ENCODE measurements at places on chromosomes 7 and 10.

- peak; percentile 63 for DNase-seq
These were observed 138.1 kb downstream of the RELN start for GRCh38 chr7:103851357-103851756.

DNA sequence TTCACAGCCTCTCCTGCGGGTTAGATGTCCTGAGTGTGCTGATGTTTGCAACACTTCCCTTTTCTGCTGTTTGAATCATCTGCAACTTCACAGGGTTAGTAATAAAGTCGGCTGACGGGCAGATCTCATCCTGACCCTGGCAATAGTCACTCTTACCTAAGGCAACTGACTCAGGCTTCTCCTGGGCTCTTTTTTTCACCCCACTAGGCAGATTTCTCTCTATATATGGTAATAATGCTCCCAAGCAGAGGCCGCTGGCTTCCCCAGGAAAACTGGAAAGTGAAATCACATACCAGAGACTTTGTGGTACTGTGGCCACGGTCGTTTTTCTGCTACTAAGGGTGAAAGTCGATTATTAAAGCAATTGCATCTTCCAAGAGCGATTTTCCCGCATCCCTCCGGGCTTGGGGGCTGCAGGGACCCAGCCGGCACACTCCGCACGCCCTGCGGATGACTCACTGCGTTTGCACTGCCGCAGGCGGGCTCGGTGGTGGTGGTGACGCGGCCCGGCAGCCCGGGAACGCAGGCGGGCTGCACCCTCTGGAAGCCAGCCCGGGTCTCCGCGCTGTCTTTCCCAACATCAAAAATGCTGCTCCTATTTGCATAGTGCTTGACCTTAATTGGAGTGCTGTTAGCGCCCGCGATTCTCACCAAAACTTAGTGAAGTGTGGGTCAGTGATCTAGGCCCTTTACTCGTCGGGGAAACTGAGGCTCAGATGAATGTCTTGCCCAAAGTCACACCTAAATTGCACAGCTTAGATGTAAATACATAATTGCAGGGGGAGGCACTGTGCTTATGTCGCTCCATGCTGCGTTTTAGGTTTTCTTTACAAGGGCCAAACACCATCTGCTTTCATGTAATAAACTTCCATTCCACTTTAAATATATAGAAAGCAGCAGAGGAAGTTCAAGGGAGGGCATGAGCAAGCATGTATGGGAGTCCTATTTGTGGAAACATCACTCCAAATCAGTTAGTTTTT, 47.6 kb upstream of the ITGB1 start:
- peak; percentile 71 for DNase-seq

GRCh38 chr10:2438248-2438939, 629.0 kb upstream of the PFKP start:
- no peak for DNase-seq

DNA sequence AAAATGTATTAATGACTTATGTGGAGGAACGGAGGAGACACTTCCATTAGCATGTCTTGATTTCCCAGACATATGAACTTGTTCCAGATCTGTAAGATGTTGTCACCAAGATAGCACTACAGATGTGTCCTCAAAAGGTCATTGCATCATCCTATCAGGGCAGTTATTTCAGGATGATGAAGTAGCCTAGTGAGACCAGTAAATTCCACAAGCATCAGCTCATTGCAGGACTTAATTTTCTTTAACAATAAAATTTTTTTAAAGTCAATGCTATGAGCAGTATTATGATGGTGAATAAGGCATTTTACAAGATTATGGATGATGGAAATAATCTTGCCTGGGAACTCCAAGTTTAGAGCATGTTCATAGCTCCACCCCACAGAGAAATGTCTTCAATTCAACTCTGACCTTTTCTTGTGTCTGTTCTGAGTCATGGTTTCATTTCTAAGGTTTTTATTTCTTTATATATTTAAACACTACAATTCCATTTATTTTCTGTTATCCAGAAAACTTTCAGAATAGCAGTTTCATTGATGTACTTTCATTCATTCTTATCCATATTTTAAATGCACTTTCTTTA, 1203.3 kb upstream of the CELF2 start:
- DNase-seq: no peak

GRCh38 chr10:113563306-113564088, 10.6 kb downstream of the HABP2 start:
- DNase-seq: peak; percentile 91

DNA sequence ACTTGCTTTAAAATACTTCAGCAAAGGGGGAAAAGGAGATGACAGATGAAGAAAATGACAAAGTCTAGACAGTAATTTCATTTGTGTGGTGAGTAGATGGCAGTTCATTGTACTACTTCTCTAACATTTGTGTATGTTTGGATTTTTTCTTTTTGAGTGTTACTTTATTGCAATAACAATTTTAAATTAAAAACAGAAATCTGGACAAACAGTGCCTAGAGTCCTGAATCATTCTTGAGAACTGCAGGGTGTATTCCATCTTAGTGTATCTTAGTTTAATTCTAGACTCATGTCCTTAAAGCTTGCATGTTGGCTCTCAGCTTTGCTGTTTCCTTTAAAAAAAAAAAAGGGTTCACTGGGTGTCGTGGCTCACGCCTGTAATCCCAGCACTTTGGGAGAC, 31.1 kb downstream of the HOXA1 start:
- DNase-seq: no peak

DNA sequence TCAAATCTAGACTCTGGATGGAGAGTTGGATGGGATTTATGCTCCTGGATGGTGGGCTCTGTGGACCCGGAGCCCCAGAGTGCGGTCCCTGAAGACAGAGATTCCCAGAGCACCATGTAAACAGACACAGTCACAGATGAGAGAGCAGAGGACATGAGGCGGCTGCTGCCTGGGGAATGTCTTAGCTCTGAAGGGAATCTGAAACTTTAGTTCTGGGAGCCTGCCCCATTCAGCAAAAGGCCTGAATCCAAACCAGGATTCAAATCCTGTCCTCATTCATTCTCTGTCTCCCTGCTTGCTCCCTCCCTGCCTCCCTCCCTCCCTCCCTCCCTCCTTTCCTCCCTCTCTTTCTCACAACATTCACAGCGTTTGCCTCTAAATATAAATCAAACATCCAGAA, 49.5 kb upstream of the CALD1 start:
- DNase-seq: no peak

DNA sequence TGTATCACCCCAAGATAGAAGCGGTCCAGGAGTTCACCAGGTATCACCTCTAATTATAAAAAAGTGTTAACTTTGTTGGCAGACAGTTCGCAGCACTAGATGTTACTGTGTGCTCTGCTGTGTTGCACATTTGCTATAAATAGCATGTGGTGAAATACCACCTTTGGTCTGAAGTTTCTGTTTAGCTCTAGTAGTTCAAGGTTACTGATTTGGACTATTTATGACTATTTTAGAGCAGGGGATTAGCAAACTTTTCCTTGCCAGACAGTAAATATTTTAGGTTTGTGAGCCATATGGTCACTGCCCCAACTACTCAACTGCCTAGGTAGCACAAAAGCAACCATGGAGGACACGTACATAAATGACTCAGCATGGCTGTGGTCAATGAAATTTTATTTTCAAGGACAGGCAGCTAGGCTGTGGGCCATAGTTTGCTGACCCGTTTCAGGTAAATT, 16.5 kb downstream of the DENND10 start:
- no peak for DNase-seq

DNA sequence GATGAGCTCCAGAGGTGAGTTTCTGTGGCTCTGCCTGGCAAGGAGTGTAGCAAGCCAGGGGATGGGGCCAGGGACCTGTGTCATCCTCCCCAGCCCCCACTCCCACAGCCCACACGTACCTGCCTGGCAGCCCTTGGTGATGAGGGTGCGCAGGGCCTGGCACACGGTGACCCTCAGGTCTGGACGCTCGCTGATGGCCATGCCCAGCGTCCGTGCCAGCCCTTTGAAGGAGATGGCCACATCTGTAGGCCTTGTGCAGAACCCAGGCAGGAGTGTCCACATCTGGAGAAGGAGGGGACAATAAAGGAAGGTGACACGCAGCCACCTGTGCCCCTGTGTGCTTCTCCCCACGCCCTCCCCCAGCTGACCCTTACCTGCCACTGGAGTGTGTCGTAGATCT, 27.7 kb downstream of the RRP12 start:
- no peak for DNase-seq

DNA sequence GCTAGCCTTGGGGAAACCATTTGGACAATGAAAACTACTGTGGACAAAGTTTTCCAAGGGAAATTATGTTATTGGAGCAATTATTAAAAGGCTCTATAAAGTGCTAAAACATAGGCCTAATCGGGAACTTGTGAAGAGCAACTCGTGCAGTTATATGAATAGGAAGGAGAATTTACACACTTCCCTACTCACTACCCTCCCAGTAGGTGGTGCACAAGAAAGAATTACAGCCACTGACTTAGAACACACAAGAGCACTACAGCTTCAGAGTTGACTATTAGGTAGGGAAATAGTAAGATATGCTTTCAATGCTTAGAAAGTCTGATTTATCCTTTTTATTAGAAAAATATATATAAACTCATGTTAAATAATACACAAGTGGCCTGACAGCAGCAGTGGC, 47.2 kb downstream of the GSAP start:
- DNase-seq: no peak

DNA sequence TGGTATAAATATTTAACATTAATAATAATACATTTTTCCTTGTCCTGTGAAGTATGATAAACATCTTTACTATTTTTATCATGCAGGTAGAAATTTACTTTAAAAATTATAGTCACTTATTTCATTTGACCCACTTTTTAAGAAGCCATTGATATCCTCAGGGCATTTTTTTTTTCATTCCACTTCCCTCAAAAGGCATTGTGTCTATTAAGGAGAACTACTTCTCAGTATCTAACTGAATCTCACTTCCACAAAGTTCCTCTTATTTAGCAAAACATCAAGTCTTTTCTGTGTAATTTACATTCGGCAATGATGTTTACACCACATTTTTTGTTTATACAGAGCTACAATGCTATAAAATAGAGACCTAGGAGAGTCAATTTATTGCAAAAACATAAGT, 388.2 kb upstream of the AKR1E2 start:
- no peak for DNase-seq

DNA sequence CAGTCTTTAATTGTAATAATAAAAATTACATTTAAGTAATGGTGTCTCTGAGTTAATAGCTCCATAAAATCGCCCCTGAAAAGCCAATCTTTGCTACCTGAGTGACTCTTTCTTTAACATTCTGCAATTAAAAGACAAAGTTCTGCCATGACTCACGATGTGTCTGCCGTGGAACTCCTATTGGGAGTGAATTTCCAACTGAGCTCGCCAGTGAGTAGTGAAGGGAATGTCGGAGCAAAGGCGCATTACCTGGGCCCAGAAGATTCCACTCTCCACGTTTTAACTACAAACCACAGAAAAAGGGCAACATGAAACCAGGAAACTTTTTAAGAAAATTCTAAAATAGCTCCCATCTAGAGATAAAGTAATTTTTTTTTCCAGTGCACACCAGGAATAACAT, 36.9 kb upstream of the RNF32 start:
- no peak for DNase-seq

- peak; percentile 69 for DNase-seq
These were observed 351.1 kb upstream of the ETV1 start for GRCh38 chr7:14340393-14341074.

GRCh38 chr10:73979809-73980433, 18.0 kb upstream of the VCL start:
- no peak for DNase-seq

- no peak for DNase-seq
These were observed 107.4 kb downstream of the MKX start for GRCh38 chr10:27638071-27638750.

DNA sequence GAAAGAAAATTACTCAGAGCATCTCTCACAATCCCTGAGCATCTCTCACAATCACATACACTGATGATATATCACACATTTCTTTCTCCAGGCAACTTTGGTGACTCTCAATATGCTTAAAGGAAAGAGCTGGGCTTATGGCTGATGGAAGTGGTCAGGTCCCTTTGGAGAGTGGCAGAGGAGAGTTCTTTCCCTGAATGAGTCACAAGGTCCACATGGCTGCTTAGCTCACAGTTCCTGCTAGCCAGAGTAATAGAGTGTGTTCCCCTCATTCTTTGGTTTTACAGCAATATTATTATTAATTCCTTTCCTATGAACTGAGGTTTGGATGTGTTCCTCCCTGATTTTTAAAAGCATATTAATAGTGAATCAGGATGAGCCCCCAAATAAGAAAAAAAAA, 287.4 kb downstream of the C7orf25 start:
- DNase-seq: no peak

DNA sequence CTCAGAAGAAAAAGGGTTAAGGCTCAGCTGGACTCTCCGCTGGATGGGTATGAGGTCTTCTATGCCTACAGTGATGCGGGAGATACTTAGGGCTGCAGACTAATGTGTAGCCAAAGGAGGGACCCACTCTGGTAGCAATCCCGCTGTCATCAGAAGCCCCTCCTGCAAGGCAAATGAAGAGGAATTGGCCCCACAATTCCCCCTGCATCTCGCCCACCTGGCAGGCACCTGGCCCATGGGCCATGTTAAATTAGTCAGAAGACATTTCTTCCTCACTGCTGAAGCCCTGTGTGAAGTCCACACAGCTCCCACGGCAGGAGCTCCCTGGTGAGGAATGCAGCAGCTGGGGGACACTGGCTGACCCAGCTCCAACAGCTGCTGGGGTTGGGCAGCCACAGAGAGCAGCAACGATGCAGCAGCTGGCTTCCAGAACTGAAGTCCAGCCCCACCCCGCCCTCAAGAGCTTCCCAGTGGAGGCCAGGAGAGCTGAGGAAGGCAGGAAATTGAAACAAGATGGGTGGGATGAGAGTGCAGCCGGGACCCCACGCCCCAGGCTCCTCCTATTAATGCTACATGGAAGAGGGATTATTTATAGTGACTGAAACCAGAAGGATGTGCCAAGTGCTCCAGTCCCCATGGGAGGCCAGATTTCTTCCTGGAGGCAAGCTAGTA, 5.5 kb downstream of the VSTM4 start:
- no peak for DNase-seq

GRCh38 chr10:101060036-101060950, 1.5 kb upstream of the KAZALD1 start:
- DNase-seq: peak; percentile 95

DNA sequence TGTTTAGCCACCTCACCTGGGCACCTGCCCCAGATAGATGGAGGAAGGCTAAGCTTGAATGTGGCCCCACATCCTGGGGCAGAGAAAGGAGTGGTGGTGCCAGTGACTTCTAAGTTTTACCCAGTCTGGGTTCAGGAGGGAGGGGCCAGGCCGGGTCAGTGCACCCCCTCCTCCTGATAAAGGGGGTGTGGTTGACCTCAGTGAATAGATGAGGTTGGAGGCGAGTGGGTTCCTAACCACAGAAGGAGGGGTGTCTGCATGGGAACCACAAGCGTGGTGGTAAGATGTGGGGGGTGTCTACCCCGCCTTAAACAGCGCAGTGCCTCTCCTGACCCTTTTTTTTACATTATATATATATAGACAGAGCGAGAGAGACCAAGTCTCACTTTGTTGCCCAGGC, 105.3 kb upstream of the KCTD7 start:
- no peak for DNase-seq

Data from neural progenitor cell (in vitro differentiated cells).